ENCODE measurements at places on chromosomes 3 and 15.

DNA sequence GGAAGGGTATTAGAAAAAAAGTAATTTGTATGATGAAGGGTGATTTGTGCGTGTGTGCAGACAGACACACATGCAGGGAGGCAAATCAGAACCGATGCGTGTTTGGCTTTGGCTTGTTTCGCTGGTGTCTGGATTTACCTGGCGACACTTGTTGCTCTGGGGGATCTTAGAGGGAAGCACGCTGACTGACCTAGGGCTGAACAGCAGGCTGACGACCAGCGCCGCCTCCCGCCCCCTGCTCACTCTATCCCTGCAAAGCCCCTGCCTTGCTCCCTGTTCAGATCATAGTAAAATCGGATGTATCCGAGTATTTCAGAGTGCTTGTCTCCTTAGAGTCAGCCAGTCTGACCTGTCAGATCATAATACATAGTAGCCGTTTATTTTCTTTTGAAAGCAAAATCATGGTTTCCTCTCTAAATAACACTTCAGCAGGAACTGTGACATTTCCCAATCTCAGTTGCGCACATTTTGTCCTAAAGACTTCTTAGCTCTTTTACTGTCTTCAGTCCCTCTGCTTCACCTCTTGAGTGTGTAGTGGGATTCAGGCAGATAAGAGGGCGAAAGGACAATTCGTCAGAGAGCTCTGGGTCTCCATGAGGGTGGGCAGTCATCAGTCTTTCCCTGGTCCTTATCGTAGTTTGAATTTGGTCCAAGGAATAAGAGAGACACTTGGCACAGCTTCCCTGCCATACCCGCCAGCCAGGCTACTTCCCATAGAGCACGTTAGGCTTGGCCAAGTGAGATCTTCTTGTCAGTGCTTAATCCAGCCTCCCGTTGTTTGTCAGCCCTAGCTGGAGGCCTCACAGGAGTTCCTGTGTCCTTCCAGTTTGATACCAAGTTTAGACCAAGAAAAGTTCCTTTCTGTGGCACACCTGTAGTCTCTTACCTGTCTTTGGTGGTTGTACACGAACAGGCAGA lies 97.4 kb downstream of the PGPEP1L start:
- no peak for DNase-seq

DNA sequence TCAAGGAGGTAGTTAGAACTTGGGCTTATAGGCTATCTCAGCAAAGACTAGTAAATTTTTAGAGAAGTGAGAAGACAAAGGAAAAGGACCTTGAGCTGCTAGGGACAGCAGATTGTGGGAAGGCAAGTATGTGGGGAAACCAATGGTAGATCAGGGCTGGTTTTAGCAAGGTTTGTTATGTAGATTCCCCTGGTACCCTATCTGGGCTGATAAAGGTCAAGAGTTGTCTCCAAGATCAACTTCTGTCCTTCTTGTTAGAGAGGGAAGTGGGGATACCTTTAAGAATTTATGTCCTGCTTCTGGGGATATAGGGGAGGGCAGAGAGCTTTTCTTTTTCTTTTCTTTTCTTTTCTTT lies 28.9 kb downstream of the KAT2B start:
- DNase-seq = no peak

DNA sequence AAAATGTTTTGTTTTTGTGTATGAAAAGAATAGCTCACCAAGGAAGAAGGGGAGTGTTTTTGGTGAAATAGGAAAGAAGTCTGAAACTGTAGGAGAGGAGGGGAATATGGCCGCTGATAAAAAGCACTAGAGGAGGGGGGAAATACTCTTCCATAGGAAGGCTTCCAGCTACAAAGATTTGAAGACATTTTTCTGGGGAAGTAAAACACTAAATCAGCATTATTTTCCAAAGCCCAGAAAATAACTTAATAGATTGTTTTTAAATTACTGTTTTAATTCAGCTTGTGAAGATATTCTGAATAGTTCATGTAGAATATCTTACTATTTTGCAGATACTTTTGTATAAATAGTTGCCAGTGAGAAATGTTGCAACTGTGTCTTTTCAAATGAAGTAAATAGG lies 54.9 kb downstream of the CALML4 start:
- no peak for DNase-seq

GRCh38 chr15:63755162-63755561 lies 78.6 kb downstream of the HERC1 start:
- DNase-seq = no peak

GRCh38 chr3:52310861-52311575 lies 5.1 kb upstream of the DNAH1 start:
- no peak for DNase-seq

- DNase-seq = no peak
These were observed 370.1 kb downstream of the CNTN6 start for GRCh38 chr3:1462856-1463450.

- no peak for DNase-seq
These were observed 82.1 kb downstream of the PCSK6 start for GRCh38 chr15:101407439-101407838.

Measured in stimulated activated CD4-positive, alpha-beta T cell treated with anti-CD3 and anti-CD28 coated beads, Interleukin-2, amount 100 ng/mL, for 48 hours (primary cell).